ENCODE measurements at places on chromosomes 13 and 19.

GRCh38 chr13:65940720-65941119 lies 1289.4 kb downstream of the PCDH9 start:
- DNase-seq: no peak

GRCh38 chr19:21147540-21147939 lies 5.7 kb downstream of the ZNF431 start:
- no peak for DNase-seq

DNA sequence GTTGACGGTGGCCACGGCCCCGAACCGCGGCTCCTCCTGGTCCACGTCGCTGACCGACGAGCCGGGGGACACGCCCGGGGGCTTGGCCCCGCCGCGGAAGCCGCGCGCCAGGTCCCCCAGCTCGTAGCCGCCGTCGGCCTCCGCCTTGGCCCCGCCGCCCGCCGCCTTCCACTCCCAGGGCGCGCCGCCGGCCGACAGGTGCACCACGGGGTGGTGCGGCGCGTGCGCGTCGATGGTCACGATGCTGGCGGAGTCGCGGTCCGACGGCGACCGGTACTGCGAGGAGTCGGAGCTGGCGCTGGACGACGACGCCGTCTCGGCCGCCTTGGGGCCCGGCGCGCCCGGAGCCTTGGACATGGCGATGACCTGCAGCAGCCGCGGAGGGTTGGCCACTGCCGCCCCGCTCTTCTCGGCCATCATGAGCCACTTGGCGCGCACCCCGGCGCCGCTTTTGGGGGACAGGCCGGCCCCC lies 9.0 kb downstream of the PLPPR3 start:
- no peak for DNase-seq

GRCh38 chr13:113126265-113127150 lies 3.9 kb downstream of the F10 start:
- DNase-seq: no peak

DNA sequence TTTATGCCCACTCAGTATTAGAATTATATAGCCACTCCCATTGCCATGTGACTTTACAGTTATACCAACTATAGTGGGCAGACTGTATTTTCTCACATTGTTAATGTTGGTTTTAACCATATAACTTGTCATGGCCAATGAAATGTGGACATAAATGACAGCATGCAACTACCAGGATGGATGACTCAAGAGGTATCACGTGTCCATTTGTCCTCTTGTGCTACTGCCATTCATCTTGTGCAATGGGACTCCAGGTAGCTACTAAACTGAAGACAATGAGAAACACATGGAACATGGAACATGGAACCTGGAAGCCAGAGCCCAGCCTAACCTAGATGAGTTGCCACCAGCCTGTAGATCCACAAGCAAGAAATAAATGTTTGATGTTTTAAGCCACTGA lies 242.7 kb upstream of the IPO5 start:
- DNase-seq: no peak

Measured in GM06990 (cell line).